Fibroblast of skin of right biceps (primary cell): ENCODE measurements at places on chromosomes 6 and 20.

- no peak for DNase-seq
Observed at GRCh38 chr6:134634966-134635365, 314.9 kb downstream of the ALDH8A1 start.

GRCh38 chr20:34475979-34476736, 40.1 kb upstream of the DYNLRB1 start:
- DNase-seq = peak; percentile 26

DNA sequence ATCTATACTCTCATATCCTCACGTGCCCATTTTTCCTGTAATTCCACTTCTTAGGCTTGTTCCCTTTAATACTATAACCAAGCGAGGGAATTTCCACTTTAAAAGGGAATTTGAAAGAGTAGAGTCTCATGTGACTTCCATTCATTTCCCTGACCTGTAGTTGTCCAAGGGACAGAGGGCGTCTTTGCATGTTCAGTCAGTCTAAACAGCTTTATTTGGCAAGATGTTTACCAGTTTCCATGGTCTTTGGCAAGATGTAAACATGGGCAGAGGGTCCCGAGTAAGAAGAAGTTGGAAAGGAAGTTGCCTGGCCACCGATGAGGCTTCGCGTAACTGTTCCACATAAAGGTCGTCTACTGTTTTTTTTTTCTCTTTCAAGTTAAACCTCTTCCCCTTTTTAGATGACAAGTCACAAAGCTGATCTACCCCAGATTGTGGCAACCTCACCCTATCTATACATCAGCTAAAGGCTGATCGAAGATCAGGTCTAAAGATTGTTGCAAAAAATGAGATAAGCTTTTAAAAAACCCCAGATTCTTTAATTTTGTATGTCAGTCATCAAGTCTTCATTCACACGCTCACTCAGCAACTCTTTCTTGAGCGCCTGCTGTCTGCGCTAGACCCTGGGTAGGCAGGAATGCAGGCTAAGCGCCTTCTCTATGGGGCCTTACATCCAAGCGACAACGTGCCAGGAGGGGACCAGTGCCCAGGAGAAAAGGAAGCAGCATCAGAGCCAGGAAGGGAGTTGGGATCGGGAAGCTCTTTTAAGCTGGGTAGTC, 31.7 kb upstream of the CCR6 start:
- no peak for DNase-seq

DNA sequence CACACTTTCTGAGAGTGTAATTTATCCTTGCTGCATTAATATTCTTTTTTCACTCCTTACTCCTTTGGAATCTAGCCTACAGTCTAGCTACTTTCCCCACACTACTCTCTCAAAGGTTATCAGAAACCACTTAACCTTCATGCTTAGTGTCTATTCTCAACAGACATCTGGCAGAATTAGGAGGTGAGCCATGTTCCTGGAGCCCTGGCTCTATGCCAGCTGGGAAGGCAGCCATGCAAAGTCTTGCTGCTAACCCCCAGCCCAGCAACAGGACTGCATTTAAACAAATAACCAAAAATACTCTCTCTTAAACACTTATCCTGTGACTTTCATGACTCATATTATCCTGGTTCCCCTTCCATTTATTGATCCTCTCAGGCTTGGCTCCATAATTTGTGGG, 260.2 kb downstream of the BCKDHB start:
- DNase-seq = peak; percentile 69
